ENCODE measurements at places on chromosomes 4 and X.

DNA sequence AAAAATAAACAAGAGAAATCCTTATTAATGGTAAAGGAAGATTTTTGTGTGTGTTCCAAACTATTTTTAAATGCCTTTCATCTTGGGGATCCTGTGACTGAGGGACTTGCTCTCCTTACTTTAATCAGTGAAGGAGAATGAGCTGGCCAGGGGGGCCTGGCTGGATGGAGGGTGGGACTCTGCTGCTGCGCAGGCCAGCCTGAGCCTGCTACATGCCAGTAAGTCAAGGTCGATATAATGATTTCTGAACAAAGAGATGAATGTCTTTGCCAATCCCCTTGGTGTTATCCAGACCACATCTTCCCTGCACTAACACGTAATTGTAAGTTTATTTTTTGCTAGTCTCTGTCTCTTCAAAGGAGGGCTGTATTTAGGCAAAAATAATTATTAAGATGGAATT lies 1679.2 kb upstream of the TENM3 start:
- no peak for DNase-seq

- DNase-seq: no peak
Observed at GRCh38 chr4:184806229-184806550, 19.6 kb downstream of the ACSL1 start.

- DNase-seq: no peak
Observed at GRCh38 chr4:55549888-55550287, 3.2 kb upstream of the CLOCK start.

GRCh38 chrX:105190252-105190853 lies 30.1 kb downstream of the TEX13A start:
- no peak for DNase-seq

- DNase-seq: no peak
Observed at GRCh38 chrX:131801066-131801465, 222.0 kb upstream of the STK26 start.

DNA sequence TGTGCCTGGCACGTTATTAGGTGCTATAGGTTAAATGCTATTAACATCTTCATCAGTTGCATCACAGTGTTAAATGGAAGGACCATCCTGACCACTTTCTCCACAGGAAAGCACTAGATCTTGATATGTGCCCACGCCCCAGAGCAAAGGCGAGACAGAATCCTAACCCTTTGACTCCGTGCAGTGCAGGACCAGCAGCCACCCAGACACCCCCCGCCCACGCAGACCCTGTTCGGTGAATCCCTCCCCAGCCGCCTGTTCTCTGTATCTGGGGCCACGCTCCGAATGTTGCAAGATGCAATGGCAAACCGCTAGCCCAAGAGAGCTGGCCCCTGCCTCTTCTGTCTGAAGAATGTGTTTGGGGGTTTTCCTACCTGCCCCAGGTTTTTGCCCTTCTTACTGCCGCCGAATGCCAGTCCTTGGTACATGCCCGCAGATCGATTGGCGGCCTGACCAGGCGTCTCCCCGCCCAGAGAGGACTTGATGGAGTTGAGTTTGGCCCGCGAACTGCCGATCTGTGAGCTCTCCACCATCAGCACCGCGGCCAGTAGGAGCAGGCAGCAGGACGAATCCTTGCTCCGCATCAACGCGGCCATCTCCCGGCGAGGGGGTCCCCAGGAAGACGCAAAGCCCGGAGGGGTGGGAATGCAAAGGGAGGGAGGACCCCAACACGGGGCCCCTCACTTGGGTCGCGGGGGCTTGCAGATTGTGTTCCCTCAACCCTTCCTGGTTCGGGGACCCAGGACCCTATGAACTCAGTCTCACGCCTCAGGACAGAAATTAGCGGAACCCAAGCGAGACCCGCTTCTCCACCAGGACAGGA lies 906 bp downstream of the DKK2 start:
- DNase-seq: no peak

DNA sequence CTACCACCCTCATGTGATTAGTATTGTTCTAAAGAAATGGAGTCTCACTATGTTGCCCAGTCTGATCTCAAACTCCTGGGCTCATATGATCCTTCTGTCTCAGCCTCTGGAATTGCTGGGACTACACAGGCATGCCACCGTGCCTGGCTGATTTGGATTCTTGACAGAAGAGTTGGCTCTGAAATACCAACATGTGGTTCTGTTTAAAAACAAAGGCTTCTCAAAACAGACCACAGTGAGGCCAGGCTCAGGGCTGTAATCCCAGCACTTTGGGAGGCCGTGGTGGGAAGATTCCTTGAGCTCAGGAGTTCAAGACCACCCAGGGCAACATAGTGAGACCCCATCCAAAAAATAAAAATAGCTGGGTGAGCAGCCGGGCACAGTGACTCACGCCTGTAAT lies 126.7 kb downstream of the DHRSX start:
- no peak for DNase-seq

GRCh38 chrX:49976682-49977197 lies 54.3 kb downstream of the CLCN5 start:
- no peak for DNase-seq

DNA sequence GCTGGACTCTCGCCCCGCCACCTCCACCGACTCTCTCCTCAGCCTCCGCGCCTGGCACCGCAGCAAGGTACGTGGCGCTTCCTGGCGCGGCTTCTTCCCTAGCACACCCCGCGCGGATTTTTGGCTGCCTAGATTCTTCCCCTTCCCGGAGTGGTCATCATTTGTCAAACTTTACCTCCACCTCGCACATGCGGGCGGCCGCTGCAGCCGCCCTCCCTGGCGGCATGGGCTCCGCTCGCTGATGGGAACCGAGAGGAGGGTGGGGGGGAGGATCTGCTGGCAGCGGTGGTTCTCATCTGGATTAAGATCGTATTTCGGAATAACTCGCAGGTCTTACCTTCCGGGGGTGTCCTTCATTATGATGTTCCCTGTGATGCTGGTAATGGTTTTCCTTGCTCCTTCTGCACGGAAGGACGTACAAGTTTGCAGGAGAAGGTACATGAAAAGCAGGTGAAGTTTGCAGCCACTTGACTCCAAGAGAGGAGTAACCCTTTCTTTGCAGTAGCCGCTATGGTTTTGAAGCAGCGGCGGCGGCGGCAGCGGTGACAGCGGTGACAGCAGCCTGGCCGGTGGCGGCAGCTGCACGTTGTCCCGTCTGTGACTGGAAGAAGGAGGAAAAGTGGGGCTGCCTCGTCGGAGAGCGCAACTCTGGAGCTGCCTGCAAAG lies 2183.9 kb upstream of the TENM3 start:
- DNase-seq: no peak

GRCh38 chrX:20221902-20222301 lies 44.8 kb downstream of the RPS6KA3 start:
- no peak for DNase-seq

- no peak for DNase-seq
Observed at GRCh38 chrX:137031517-137032340, 2.1 kb downstream of the GPR101 start.

GRCh38 chrX:68829582-68830418 lies 979 bp downstream of the EFNB1 start:
- no peak for DNase-seq

DNA sequence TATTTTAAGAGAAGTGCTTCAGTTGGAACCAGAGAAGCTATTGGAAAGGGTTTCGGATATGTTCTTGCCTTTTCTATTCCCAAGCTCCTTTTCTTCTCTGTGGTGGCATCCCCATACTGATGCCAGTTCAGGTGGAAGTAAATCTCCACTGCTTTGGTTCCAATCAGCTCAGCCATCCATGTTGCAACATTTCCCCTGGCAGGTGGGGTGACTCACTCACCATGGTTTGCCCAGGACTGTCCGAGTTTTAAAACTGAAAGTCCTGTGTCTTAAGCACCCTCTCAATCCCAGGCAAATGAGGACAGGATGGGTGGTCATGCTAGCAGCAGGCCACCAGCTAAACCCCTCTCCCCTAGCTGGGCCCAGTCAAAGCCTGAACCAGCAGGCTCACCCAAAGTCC lies 15.1 kb downstream of the RAI2 start:
- DNase-seq: no peak

- DNase-seq: no peak
Observed at GRCh38 chrX:153927672-153927921, 1.5 kb upstream of the ARHGAP4 start.

GRCh38 chr4:123345137-123345934 lies 51.3 kb upstream of the SPRY1 start:
- DNase-seq: no peak

- DNase-seq: no peak
Observed at GRCh38 chr4:34108391-34108790, 2135.9 kb downstream of the ARAP2 start.

Data from central memory CD8-positive, alpha-beta T cell (primary cell).